Omental fat pad (tissue), 4 donors: ENCODE measurements at places on chromosomes 6 and 20. TPM values are rescaled to one million over a fixed set of nuclear protein-coding genes. Genes with fewer than 3 reads are reported as not detected.

DNA sequence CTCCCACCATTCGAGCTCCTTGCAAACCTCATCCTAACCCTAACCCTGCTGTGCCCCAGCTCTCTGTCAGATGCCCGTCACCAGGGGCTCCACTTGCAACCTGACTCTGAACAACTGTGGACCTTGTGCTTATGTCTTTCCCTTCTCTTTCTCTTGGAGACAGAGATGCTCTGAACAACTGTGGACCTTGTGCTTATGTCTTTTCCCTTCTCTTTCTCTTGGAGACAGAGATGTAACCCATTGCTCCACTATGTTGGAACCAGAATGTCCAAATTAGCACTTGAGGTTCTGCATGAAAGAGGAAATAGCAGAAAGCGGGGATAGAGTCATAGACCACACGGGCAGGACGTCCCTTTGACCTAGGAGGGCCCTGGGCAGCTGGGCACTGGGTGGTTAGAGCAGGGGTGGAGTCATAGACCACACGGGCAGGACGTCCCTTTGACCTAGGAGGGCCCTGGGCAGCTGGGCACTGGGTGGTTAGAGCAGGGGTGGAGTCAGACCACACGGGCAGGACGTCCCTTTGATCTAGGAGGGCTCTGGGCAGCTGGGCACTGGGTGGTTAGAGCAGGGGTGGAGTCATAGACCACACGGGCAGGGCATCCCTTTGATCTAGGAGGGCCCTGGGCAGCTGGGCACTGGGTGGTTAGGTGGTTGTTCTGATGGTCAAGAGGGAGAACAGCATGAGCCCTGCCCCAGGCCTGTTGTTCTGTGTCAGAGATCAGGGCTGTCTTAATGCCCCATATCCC is 22.2 kb downstream of the PCMTD2 start:
- no peak for DNase-seq

DNA sequence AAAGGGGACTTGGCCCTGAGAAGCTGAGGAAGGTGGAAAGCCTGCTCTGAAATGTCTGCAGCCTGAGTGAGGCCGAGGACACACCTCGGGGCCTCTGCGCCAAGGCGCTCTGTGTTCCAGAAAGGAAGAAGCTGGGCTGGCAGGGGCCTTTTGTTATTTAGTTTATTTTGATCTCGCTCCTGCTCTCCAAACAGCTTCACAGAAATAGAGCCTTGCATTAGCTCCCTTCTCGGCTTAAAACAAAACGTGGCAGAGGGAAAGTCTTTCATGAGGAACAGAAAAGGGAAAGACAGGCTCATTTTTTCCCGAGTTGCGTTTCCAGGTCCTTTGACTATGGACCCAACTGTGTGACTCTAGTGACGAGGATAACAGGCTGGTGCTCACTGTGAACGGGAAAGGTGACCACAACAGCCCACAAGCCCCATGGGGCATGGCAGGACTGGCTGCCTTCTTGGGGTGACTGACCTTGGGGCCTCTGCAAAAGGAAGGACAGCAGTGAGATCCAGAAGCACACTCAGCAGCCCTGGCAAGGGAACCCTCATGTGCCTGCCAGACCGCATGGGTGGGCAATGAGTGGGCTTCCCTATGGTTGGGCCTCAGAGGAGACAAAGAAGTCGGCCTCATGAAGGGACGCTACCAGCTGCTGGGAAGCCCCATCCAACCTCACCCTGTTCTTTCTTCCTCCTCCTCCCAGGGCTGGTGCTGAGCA is 18.7 kb downstream of the LEMD2 start:
- no peak for DNase-seq

GRCh38 chr20:19218411-19218810 is 6.0 kb downstream of the SLC24A3 start:
- no peak for DNase-seq

GRCh38 chr6:140581601-140582000 is 1207.2 kb upstream of the CITED2 start:
- no peak for DNase-seq

- DNase-seq, result no peak
These were observed 62.6 kb downstream of the RIN2 start for GRCh38 chr20:19820555-19821211.

- DNase-seq, result no peak
These were observed 592 bp downstream of the CUTA start for GRCh38 chr6:33417128-33417902.

DNA sequence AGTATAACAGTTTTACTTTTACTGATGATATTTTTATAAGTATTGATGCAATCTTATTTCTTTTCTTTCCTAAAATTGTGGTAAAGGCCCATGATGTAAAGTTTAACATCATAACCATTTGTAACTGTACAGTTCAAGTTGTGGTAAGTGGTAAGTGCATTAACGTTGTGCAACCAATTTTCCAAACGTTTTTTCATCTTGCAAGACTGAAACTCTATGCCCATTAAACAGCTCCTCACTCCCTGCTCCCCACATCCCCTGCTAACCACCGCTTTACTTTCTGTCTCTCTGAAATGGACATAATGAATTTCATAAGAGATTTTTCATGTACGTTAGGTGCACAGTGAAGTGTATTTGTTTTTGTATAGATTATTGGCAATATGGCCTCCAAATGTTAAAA is 106.0 kb downstream of the PACRG start:
- DNase-seq, result no peak

- DNase-seq, result no peak
These were observed 78.8 kb upstream of the CDH4 start for GRCh38 chr20:61173267-61173666.

- DNase-seq, result no peak
These were observed 78.5 kb upstream of the AHI1 start for GRCh38 chr6:135576055-135576454.

DNA sequence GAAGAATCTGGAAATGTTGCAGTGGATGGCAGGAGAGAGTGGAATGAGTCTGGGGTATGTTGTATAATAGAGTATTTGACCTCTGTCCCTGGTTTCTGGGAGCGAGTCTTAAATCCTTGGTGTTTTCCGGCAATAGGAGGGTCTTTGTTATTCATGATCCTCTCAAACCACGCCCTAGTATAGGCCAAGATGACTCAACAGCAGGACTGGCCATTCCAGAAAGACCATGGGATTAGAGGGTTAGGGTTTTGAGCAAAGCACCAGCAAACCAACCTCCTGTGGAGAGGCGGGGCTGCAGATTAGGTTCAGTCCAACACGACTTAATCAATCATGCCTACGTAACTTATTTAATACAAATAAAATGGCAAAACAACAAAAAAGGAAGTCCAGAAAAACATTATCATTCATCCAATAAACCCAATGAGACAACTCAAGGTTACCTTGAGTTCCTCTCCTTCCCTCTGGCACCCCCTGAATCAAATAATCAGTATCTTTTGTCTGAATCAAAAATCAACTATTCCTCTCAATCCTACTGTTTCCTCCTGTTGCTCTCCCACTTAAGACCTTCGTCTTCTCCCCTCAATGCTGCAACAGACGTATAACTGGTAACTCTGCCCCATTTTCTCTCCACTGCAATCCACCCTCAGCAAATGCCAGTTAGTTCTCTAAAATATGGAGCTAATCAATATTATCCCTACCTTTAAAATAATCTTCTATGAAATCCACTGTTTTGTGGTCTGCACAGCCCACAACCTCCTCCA is 15.5 kb downstream of the HUS1B start:
- DNase-seq, result no peak

- no peak for DNase-seq
These were observed 22.1 kb upstream of the TRDN start for GRCh38 chr6:123658848-123659247.

GRCh38 chr6:39300739-39301138 is 13.5 kb downstream of the KCNK17 start:
- DNase-seq, result no peak

DNA sequence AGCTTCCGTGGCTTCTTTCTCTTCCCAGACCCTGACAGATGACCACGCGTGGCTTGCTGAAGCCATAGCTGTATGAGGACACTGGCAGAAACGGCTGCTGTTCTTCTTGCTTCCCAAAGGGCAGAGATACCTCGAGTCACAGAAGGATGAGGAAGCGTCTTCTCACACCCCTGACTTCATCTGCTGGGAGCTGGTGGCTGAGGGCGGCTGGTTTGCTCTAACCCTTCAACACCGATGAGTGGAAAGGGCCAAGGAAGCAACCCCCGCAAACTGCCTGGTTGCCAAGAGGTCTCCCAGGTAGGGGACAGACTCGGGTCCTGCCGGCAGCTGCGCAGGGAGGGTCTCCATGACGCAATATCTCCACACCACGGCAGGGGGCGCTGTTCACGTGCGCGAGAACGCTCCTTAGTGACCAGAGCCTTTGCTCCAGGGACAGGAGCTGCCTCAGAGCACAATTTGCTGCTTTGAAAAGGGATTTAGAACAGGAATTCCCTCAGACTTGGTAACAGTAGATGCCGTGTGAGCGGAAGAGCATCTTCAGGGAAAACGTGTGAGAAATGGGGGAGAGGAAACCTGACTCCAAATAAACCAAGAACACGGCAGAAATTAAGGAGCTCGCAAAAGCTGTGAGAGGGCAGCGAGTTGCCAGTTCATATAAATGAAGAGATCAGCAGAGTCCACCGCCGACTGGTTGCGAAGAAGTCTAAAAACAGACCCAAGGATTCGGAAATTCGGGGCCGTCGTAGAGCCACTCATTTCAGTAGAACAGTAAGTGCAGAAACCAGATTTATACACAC is 80.2 kb downstream of the ERMARD start:
- DNase-seq, result peak; percentile 49

GRCh38 chr6:123503619-123504018 is 133.1 kb downstream of the TRDN start:
- DNase-seq, result no peak

- DNase-seq, result no peak
These were observed 13.0 kb downstream of the RPP21 start for GRCh38 chr6:30357678-30358540.

DNA sequence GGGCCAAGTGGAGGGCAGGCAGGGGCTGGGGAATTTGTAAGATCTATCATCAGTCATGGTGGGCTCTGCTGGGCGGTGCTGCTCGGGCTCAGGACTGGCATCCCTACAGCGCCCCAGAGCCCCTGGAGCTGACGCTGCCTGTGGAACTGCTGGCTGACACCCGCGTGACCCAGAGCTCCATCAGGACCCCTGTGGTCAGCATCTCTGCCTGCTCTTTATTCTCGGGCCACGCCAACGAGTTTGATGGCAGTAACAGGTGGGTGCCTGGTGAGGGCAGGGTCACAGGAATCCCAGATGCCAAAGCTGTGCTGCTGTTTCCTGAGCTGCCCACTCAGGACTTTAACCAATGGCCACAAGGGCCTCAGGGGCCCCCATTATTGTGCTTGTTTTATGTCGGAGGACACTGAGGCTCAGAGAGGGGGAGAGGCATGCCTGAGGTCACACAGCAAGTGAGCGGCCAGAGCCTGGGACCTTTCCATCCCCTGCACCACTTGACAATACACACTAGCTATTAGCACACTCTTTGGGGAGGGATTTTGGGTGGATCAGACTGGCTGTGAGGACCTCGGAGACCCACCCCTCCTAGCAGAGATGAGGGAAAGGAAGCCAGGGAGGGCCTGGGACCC is 6.3 kb downstream of the BPIFB2 start:
- no peak for DNase-seq

- DNase-seq, result no peak
These were observed 140.3 kb downstream of the TENT5A start for GRCh38 chr6:81612136-81612535.

GRCh38 chr6:37048851-37049757 is 43.6 kb downstream of the FGD2 start:
- DNase-seq, result no peak

GRCh38 chr6:91822581-91822980 is 1235.7 kb upstream of the MAP3K7 start:
- no peak for DNase-seq

TRAPPC3L gene
- not detected for total RNA-seq

PRDM13 gene
- total RNA-seq, result not detected

TFAP2A gene
- not detected for total RNA-seq

POU3F2 gene
- total RNA-seq, result not detected

IMPG1 gene
- not detected for total RNA-seq

WFDC5 gene
- total RNA-seq, result not detected

TULP1 gene
- 0.28 TPM for total RNA-seq
